NCI-H146 (cell line): ENCODE measurements at places on chromosomes 7 and 10.

- DNase-seq, result no peak
Measured at GRCh38 chr10:1299041-1299726, 243.0 kb downstream of the WDR37 start.

- no peak for DNase-seq
Measured at GRCh38 chr10:71840958-71841335, 10.1 kb downstream of the PSAP start.

DNA sequence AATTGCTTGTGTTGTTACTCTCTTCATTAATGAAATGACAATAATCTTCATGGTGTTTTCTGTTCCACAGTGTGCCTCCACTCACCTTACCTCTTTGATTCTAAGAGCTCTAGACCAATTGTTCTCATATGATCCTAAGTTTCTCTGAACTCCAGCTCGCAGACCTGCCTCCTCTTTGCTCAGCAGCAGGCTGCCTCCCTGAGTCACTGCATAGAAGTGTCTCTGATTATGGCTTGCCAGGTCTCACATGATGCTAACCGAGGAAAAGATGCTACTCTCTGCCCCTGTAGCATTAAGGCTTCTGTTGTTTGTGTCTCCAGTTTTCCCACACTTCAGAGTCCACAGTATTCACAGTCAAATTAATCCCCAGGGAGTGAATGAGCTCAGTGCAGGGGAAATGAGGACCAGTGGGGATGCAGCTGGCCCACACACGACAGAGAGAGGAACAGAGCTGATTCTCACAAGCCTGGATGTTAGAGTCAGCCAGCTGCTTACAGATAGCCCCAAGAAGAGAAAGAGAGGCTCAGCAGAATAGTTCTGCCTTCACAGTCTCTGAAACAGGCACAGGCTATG lies 145.9 kb upstream of the EGR2 start:
- DNase-seq, result no peak

GRCh38 chr10:89873055-89873454 lies 171.7 kb downstream of the KIF20B start:
- DNase-seq, result no peak

GRCh38 chr7:91434836-91435235 lies 170.6 kb downstream of the FZD1 start:
- no peak for DNase-seq

DNA sequence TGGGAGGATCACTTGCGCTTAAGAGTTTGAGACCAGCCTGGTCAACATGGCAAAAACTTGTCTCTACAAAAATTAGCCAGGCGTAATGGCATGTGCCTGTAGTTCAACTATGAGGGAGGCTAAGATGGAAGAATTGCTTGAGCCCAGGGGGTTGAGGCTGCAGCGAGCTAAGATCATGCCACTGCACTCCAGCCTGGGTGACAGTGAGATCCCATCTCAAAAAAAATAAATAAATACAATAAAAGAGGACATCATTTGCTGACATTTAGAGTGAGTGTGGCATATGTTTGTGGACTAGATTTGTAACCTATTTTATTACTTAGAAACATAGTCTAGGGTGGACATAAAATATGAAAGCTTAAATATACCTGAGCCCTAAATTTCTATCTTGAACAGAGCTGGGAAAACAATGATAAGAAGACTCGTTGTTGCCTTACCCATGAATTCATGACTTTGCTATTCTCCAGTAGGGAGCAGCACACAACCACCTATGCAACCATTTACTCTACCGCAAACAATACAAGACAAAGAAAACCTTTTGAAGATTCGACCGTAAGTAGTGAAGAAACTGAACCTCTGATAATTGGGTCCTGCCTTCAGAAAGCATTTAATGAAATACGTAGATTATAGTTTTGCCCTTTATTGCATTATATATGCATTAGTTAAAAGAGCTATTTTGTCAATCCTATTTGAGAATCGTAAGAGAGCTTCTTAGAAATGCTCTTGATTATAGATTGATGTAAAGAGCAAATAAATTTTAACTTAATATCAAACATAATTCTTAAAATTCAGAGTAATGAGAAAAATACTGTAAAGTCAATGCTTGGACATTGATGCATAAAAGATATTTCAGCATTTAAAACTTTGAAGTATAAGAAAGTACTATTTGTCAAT lies 83.5 kb downstream of the GNAT3 start:
- DNase-seq, result peak; percentile 77

DNA sequence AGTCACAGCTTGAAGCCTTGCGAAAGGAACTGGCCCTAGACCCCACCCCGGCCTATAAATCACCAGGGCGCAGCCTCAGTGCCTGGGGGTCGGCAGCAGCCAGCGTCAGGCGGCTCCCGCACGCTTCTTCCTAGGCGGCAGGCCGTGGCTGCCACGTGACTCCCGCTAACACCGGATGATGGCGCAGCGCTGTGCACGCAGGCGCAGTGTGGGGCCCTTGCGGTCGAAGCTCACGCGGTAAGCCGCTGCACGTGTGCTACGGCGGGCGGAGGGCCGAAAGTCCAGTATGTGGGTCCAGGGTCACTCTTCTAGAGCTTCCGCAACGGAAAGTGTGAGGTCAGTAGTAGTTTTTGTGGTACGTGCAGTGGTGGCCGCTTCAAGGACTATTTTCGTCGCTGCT lies at the start of gene STK31:
STK31 (plus strand) TSS at position 220 of the 400 bp plus-strand sequence; CDS start at position 287, 67 bp downstream.
- DNase-seq, result no peak

- DNase-seq, result no peak
Measured at GRCh38 chr10:86038371-86038770, 328.2 kb downstream of the GRID1 start.

- DNase-seq, result no peak
Measured at GRCh38 chr7:103134836-103135554, 13.9 kb downstream of the NAPEPLD start.

DNA sequence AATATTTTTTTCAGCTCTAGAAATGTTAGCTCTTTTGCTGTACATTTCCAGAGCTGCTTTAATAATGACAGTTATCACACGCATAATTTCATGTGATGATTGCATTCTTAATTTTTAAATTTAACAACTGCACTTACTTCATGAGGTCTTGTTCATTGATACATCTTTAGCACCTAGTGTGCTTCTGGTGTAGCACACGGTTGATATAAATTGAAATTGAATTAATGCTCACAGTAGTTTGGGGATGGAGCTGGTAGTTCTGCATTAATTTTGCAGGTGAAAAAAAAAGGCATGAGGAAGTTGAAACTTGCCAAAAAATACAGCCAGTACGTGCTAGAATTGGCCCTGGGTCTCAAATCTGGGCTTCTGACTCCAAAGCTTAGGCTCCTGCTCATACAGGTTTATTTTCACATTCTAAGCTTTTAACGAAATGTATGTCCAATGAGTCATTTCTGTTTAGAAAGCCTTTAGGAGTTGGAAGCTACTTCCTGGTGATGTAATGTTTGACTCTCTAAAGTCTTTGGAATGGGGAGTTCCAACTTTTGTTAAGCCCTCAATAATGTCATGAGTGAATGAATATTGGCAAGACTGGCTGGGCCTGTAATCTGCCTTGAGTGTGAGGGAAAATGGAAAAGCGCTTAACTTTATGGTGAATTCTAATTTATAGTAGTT lies 62.5 kb downstream of the DAGLB start:
- DNase-seq, result no peak

- DNase-seq, result peak; percentile 94
Measured at GRCh38 chr7:12607134-12607533, 36.6 kb downstream of the SCIN start.

DNA sequence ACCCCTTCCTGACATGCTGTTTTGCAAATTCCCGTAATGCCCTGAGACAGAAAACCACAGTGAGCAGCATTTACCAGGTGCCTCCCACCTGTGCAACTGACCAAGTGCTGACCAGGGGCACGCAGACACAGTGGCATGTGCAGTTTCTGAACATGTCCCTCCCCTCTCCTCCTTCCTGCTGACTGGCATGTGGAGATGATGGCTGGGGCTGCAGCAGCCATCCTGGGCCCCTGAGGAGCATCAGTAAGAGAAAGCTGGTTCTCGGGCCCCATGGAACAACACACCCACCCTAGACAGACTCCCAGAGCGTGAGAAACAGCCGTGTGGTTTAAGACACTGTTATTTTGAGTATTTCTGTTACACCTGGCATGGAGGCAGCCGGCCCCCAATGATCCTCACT lies 66.2 kb upstream of the PDGFA start:
- DNase-seq, result no peak

DNA sequence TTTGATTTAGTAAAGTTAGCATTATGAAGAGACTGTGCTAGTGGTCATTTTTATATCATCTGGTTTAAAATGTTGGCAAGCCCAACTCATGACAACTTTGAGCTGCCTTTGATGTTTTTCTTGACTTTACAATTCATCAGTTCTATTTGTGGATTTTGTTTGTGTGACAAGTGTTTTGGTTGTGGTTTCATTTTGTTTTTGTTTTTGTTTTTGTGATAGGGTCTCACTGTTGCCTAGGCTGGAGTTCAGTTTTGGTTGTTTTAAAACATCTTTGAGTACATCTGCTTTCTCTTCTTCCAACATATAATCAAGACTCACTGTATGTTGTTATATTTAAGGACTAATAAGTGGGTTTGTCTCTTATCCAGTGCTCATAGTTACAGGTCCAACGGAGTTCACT lies 17.6 kb upstream of the SFR1 start:
- no peak for DNase-seq

GRCh38 chr7:37741776-37742175 lies 58.2 kb downstream of the GPR141 start:
- DNase-seq, result no peak

- DNase-seq, result no peak
Measured at GRCh38 chr10:106296750-106297392, 867.6 kb downstream of the SORCS1 start.

DNA sequence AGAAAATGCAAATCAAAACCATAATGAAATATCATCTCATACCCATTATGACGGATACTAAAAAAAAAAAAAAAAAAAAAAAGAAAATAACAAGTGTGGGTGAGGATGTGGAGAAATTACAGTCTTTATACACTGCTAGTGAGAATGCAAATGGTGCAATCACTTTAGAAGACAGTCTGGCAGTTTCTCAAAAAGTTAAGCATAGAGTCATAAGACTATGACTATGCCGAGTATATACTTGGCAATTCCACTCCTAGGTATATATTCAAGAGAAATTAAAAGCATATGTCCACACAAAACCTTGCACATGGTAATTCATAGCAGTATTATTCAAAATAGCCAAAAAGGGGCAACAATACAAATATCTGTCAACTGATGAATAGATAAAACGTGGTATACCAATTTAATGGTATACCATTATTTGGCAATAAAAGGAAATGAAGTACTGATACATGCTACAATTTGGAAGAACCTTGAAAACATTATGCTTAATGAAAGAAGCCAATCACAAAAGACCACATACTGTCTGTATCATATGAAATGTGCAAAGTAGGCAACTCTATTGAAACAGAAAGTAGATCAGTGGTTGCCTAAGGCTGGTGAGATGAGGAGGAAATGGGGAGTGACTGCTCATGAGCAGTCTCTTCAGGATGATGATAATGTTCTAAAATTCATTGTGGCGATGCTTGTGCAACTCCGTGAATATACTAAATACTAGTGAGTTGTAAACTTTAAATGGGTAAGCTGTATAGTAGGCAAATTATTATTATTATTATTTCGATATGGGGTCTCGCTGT lies 90.1 kb upstream of the NANOS1 start:
- DNase-seq, result no peak

DNA sequence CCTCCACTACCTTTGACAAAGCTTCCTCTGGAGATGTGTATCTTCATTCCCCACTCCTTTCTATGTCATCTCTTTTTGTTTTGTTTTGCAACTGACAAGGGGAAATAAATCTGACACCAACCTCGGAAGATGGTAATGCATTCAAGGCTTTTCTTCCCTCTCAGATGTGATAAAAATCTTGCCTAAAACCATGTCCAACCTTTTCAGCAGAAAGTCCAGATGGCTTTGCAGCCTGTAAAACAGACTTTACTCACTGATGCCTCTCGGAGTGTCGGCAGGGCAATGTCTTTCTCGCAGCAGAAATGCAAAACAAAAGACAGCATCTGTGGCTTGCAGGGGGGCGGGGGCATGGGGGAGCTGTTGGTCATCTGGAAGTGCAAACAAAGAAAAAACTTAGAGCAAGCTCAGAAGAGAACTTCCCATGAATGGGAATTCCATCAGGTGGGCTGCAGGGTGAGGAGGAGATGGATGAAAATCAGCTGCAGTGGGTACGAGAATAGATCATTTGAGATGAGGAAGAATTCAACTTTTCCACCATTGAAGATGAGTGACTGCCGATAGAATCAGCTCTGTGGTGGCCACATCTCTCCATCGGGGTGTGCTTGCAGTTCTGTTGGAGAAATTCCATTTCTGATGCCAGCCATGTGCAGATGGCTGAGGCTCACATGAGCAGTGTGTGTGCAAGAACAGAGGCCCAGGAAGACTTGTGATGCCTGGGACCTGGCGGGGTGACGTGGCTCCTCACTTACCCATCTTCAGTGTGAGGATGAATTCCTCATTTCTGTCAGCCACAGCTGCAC lies 237.7 kb downstream of the WDR37 start:
- peak; percentile 30 for DNase-seq

GRCh38 chr10:97312897-97313296 lies 6.2 kb upstream of the FRAT1 start:
- DNase-seq, result no peak
